Lung (tissue), 17 donors: ENCODE measurements at places on chromosomes 1 and 21. TPM values are rescaled to one million over a fixed set of nuclear protein-coding genes. Genes with fewer than 3 reads are reported as not detected.
A peak's percentile ranks its signal among the peaks of the same experiment; 100 is the strongest.

DNA sequence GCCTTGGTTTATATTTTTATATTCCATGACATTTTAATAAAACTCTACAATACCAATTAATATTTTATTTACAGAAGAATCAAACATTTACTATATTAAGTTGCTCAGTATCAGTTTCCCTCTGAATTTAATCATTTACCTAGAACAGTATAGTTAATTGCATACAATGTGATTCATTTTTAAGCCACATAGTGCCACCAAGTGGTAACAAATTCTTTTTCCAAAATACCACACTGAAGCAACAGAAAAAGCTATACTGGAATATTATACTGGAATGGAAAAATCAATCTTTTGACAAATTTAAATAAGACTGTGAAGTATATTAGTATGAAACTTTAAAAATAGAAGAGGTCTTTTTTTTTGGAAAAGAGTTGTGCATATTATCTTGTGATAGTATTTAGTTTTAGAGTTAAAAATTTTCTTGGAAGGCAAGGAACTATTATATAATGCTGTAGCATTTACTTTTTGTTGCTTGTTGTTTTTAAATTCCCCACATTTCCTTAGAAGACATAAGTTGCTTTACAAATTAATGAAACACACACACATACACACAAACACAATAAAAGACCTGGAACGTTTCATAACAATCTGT, 57.3 kb downstream of the ZNF644 start:
- H3K27me3 ChIP-seq, result no peaks in the 10 kb centered on the region
- no peaks in the 10 kb centered on the region for H3K36me3 ChIP-seq
- no peak overlapping the region for H3K4me3 ChIP-seq
- H3K4me1 ChIP-seq, result no peaks in the 10 kb centered on the region

DNA sequence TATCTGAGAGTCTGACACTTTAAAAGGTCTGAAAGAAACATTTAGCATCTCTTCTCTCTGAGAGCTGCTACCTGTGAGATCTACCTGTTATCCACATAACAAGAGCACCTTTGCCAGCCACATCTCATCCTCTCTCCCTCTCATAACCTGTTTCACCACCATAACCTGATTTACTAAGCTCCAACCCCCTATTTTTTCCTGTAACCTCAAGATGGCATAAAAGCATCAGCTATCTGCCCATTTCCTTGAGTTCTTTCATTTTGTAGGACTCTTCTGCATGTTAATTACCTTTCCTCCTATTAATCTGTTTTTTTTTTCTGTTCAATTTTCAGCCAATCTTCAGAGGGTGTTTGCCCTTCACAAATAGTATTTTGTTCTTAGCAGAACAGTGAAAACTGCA, 136.5 kb upstream of the KCNK1 start:
- H3K27ac ChIP-seq, result no peak overlapping the region
- peak; percentile 1 for DNase-seq
- no peaks in the 10 kb centered on the region for H3K27me3 ChIP-seq

DNA sequence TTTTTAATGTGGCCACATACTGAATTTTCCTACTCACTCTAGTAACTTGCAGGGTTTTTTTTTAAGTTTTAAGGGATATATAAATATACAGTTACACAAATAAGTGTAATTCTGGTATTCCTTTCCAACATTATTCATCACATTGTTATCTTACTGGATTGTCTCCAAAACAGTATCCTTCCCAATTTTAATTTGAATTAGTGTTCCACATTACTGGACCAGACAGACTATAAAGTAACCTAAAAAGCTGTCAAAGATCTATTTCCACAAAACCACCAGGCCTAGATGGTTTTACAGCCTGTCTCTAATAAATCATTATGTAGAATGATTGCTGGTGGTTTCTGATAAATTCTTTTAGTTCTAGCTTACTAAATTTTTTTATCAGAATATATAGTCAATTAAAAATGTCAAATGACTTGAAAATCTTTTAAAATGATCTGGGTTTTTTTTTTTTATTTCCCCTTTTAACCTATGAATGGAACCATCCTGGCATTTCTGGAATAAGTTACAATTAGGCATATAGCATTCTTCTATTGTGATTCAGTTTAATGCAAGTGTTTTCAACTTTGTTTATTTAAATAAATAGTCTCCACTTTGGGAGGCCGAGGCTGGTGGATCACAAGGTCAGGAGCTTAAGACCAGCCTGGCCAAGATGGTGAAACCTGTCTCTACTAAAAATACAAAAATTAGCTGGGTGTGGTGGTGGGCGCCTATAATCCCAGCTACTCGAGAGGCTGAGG, 59.3 kb downstream of the PACC1 start:
- no peak overlapping the region for H3K27ac ChIP-seq
- H3K27me3 ChIP-seq, result no peaks in the 10 kb centered on the region
- DNase-seq, result no peak
- peaks cover 34% of the 10 kb centered on the region for H3K36me3 ChIP-seq
- H3K4me3 ChIP-seq, result no peak overlapping the region

- peaks cover 12% of the 10 kb centered on the region for H3K4me1 ChIP-seq
- no peak for DNase-seq
- H3K27me3 ChIP-seq, result no peaks in the 10 kb centered on the region
- no peak overlapping the region for H3K27ac ChIP-seq
- H3K4me3 ChIP-seq, result no peak overlapping the region
Observed at GRCh38 chr1:46568461-46568891, 17.0 kb upstream of the KNCN start.

- no peak for DNase-seq
- no peak overlapping the region for H3K4me3 ChIP-seq
- no peaks in the 10 kb centered on the region for H3K27me3 ChIP-seq
- no peaks in the 10 kb centered on the region for H3K4me1 ChIP-seq
Observed at GRCh38 chr1:210633140-210633539, 304.4 kb downstream of the HHAT start.

- H3K36me3 ChIP-seq, result no peaks in the 10 kb centered on the region
- H3K27me3 ChIP-seq, result no peaks in the 10 kb centered on the region
- no peak for DNase-seq
- H3K27ac ChIP-seq, result no peak overlapping the region
- H3K4me1 ChIP-seq, result no peaks in the 10 kb centered on the region
Observed at GRCh38 chr1:96515925-96516324, 205.7 kb upstream of the PTBP2 start.

DNA sequence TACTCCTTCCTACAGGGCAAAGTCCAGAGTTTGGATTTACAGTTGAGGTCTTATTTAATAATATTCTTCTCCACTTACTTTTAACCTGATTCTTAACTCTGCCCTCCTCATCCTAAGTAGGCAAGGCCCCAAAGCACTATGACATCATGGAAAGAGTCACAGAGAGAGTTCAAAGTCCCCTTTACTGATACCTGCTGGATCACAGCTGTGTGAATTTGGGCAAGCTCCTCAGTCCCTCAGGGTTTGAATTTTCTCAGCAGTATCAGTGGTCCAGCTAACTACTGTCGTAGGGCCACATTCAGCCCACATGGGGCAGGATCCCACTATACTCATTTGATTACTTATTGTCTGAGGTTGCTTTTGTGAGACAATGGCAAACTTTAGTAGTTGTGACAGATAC, 16.0 kb downstream of the TYW3 start:
- H3K27ac ChIP-seq, result no peak overlapping the region
- H3K36me3 ChIP-seq, result peaks cover 26% of the 10 kb centered on the region
- no peak overlapping the region for H3K4me3 ChIP-seq
- no peaks in the 10 kb centered on the region for H3K4me1 ChIP-seq

GRCh38 chr1:184462155-184462554, 75.3 kb downstream of the C1orf21 start:
- no peaks in the 10 kb centered on the region for H3K36me3 ChIP-seq
- no peaks in the 10 kb centered on the region for H3K27me3 ChIP-seq
- H3K4me3 ChIP-seq, result no peak overlapping the region
- H3K4me1 ChIP-seq, result no peaks in the 10 kb centered on the region

- H3K4me1 ChIP-seq, result peaks cover 14% of the 10 kb centered on the region
- H3K4me3 ChIP-seq, result no peak overlapping the region
- no peaks in the 10 kb centered on the region for H3K36me3 ChIP-seq
- no peaks in the 10 kb centered on the region for H3K27me3 ChIP-seq
- no peak overlapping the region for H3K27ac ChIP-seq
- no peak for DNase-seq
Observed at GRCh38 chr1:101098907-101099306, 73.3 kb upstream of the DPH5 start.

GRCh38 chr1:8516793-8517556, 199.1 kb downstream of the SLC45A1 start:
- DNase-seq, result no peak
- H3K4me1 ChIP-seq, result peaks cover 2% of the 10 kb centered on the region
- H3K4me3 ChIP-seq, result no peak overlapping the region
- no peak overlapping the region for H3K27ac ChIP-seq

DNA sequence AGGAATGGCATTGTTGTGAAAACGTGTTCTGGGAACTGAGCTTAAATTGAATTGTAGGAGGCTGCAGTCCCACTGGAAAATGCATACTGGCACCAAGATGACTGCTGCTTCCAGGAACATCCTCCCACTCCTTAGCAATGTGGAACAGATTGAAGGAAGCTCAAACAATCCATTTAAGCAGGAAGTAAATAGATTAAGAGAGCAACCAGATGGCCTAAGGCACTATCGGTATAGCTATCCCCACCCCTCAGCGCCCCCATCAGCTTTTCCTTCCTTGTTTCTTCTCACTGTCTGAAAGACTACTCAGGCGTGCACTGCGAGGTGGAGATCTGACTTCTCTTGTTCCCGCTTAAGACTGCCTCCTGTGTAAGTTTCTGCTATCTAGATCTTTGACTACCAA, 4.0 kb upstream of the IFI16 start:
- no peaks in the 10 kb centered on the region for H3K36me3 ChIP-seq
- H3K4me1 ChIP-seq, result peaks cover 9% of the 10 kb centered on the region

- H3K27me3 ChIP-seq, result no peaks in the 10 kb centered on the region
- H3K4me3 ChIP-seq, result no peak overlapping the region
- no peaks in the 10 kb centered on the region for H3K36me3 ChIP-seq
- peaks cover 3% of the 10 kb centered on the region for H3K4me1 ChIP-seq
- H3K27ac ChIP-seq, result no peak overlapping the region
- DNase-seq, result no peak
Observed at GRCh38 chr1:58909914-58910681, 126.3 kb upstream of the JUN start.

COL8A2 gene
- total RNA-seq, result 6.0 TPM

LCE5A gene
- total RNA-seq, result not detected

DIP2A gene
- 32.6 TPM for total RNA-seq

C1orf87 gene
- 10.4 TPM for total RNA-seq

SDC3 gene
- 23.9 TPM for total RNA-seq

CNIH3 gene
- total RNA-seq, result 5.2 TPM

PCNX2 gene
- total RNA-seq, result 10.3 TPM

EXTL1 gene
- 0.63 TPM for total RNA-seq
